Subcutaneous adipose tissue (tissue), 4 donors: ENCODE measurements at places on chromosomes 1 and 21. TPM values are rescaled to one million over a fixed set of nuclear protein-coding genes. Genes with fewer than 3 reads are reported as not detected.

Gene MLLT11
- 0.68 TPM for total RNA-seq

Gene SLFNL1
- total RNA-seq, result 0.44 TPM

Gene HMGB4
- total RNA-seq, result not detected

Gene NTRK1
- total RNA-seq, result 0.85 TPM

Gene FCRL4
- not detected for total RNA-seq

Gene C1orf50
- total RNA-seq, result 4.6 TPM

Gene FCRL3
- total RNA-seq, result not detected

Gene E2F2
- 0.33 TPM for total RNA-seq

Gene GNG12
- 93.8 TPM for total RNA-seq

Gene OR10Z1
- total RNA-seq, result not detected

Gene CFHR1
- not detected for total RNA-seq

Gene GIPC2
- total RNA-seq, result 9.4 TPM

Gene EFNA4
- 4.0 TPM for total RNA-seq

Gene NUP210L
- total RNA-seq, result not detected

Gene IGSF21
- total RNA-seq, result 4.4 TPM

Gene RGS7
- not detected for total RNA-seq

Gene CORT
- not detected for total RNA-seq

Gene PFKL
- 81.3 TPM for total RNA-seq

Gene FMN2
- 0.75 TPM for total RNA-seq

Gene CASQ2
- total RNA-seq, result 2.4 TPM

Gene IFT25
- 13.2 TPM for total RNA-seq

Gene VWA5B1
- total RNA-seq, result not detected

Gene S100A7A
- total RNA-seq, result not detected

Gene TNFRSF8
- total RNA-seq, result 3.5 TPM

Gene CDC42BPA
- 68.2 TPM for total RNA-seq

Gene ABCA4
- total RNA-seq, result 0.22 TPM

Gene NBPF9
- total RNA-seq, result 21.6 TPM

Gene CD101
- not detected for total RNA-seq

Gene ATP5PO
- total RNA-seq, result 271 TPM

Gene SLC9C2
- not detected for total RNA-seq

Gene SPRR4
- total RNA-seq, result not detected

Gene PPP1R12B
- 127 TPM for total RNA-seq

Gene LEPR
- 10.5 TPM for total RNA-seq

Gene ARMH1
- total RNA-seq, result 2.4 TPM

Gene NBPF14
- 80.6 TPM for total RNA-seq

Gene INAVA
- total RNA-seq, result not detected

Gene PKLR
- not detected for total RNA-seq
